Activated naive CD8-positive, alpha-beta T cell treated with anti-CD3 and anti-CD28 coated beads, Interleukin-2, amount 10 ng/mL, durations not matched to agents 7 days and 5 days (primary cell): ENCODE measurements at places on chromosomes 2 and 18. TPM values are rescaled to one million over a fixed set of nuclear protein-coding genes. Genes with fewer than 3 reads are reported as not detected.
A peak's percentile ranks its signal among the peaks of the same experiment; 100 is the strongest.

GRCh38 chr2:172429301-172429968 is 2.0 kb downstream of the ITGA6 start:
- DNase-seq = no peak

GRCh38 chr2:127769587-127769986 is 41.4 kb downstream of the WDR33 start:
- no peak for DNase-seq

DNA sequence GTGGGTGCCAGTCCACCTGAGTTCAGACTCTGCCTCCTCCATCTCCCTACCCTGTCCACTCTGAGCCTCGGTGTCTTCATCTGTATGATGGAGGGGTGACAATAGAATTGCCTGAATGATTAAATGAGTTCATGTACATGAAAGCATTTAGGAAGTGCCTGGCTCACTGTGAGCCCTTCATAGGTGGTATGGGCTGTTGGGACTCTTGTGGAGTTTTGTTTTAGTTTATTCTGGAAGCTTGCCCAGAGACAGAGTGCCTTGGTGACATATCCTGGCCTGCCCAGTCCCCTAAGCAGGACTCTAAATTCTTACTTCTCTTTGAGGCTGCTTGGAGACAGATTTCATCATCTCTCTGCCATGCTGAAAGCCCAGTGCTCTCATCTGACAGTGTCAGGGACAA is 24.5 kb upstream of the GIGYF2 start:
- no peak for DNase-seq

GRCh38 chr18:4453567-4453873 is 1.6 kb downstream of the DLGAP1 start:
- DNase-seq = no peak

DNA sequence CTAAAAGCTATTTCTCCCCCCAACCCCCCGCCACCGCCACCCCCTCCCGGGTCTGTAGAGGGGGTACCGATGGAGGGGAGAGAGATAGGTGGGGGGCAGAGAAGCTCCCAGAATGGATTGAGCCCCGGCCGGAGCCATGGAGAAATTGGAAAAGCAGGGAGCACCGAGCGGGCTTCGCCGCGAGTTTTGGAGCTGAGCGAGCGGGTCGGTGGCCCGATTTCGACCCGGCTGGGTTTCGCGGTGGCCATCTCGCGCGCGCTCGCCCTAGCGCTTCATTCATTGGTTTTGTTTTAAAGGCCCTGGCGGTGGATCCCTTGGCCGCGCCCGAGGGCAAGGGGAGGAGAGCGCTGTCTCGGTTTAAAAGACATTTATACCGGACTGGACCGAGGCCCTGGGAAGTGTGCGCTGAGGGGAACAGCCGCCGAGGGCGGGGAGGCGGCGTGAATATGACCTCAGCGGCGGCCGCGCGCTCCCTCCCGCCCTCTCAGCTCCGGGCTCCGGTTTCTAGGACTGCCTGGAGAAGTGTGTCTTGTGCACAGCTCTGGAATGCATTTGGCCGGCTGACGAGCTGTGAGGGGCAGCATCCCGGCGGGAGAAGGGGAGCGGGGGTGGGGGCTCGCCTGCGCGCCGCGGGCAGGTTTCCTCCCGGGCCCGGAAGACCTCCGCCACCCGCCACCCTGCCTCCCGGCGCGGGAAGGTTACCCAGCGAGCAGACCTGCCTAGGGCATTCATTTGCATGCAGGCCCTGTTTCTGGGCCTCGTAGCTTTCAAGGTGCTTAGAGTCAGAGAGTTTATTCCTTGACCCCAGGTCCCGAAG is 1.7 kb upstream of the SMAD7 start:
- DNase-seq = no peak

- no peak for DNase-seq
Observed at GRCh38 chr18:45785134-45785533, 40.3 kb upstream of the SIGLEC15 start.

DNA sequence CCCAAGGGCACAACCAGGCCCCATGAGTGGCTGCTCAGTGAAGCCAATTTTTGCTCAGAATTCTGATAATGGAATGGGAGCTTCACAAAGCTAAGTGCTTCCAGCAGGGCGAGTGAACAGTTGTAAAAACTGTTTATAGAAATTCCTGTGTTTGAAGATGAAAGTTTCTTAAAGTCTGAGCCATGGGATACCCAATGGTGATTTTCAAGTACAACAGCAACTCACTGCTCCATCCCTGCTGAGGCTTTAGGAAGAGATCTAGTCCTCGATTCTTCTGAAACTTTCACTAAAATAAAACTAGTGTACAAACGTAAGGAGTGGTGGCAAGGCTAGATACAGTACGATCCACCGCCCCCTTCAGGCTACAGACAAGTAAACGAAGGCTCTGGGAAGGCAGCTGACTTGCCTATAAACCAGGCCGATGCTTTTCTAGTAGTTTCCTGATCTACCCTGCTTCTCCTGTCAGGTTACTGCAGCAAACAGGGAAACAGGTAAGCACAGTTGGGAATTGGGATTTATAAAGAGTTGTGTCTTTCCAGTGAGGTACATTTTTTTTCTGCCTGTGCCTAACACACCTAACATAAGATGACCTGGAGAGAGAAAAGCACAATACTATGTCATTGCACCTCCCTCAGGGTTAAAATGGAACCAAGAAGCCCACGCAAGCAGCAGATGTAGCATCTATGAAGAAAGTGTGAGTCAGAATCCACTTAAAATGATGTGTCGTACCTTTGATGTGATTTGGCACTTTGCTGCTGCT is 108.7 kb downstream of the UXS1 start:
- peak; percentile 43 for DNase-seq

GRCh38 chr18:48992791-48993555 is 42.2 kb upstream of the SMAD7 start:
- no peak for DNase-seq

DNA sequence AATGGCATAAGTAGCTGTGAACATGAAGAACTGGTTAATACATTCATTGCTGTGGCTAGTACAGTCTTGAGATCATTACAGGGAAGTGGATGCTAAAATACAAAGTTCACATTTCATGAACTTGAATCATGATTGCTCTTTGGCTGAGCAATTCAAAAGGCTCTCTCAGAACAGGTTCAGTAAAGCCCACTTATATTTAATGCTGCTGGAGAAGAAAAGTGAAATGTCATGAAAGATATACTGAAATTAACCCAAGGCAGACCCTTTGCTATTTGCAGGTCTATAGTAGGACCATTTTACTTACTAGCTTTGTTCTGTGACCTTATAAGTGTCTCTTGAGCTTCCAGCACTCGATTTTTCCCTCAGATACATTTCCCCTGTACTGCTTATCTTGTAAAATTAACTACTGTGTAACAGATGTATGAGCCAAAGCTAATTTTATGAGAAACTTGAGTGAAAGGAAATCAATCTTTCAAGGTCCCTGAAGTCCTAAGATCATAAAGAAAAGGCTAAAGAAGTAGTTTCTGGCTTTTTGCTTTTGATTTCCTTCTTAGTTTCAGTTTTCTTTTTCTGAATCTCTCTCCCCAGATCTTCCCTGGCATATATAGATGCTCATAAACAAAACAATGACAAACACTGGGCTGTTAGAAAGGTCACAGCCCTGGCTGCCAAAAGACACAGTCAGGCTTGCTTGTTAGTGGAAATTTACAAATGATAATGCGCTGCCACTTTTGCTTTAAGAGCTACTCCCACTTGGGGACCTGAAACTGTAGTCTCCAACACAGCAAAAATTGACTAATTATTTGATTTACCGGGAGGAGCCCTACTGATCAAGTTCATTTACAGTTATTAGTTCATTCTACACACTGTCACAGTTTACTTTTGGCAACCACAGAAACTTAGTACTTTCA is 132.7 kb upstream of the XPO1 start:
- DNase-seq = no peak

DNA sequence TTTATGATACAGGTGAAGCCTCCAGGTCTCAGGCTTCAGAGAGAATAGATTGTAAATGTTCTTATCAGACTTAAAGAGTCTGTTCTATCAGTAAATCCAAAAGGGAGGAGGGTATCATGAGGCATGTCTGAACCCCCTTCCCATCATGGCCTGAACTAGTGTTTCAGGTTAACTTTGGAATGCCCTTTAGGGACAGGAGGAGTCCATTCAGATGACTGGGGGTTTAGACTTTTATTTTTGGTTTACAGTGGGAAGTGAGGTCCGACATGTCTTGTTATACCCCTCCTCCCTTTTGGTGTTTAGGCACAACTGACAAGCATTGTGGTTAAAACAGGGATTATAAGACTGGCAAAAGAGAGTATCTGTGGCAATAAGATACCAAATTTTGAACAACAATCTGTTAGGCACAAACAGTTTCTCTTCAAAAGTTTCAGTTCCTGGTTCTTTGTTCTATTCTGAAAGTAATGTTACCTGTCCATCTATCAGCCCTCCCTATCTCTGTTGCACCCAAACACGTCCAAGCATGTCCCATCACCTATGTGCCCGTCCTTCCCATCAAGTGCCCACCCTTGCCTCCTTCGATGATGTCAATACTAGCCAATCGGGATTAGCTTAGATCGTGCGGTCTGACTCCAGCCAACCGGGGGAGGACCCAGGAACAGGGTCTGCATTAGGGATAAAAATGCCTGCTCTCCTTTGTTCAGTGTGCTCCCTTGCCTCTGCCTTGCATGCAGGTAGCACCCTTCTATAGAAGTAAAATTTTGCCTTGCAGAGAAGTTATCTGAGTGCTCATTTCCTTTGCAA is 16.4 kb downstream of the TCF23 start:
- no peak for DNase-seq

DNA sequence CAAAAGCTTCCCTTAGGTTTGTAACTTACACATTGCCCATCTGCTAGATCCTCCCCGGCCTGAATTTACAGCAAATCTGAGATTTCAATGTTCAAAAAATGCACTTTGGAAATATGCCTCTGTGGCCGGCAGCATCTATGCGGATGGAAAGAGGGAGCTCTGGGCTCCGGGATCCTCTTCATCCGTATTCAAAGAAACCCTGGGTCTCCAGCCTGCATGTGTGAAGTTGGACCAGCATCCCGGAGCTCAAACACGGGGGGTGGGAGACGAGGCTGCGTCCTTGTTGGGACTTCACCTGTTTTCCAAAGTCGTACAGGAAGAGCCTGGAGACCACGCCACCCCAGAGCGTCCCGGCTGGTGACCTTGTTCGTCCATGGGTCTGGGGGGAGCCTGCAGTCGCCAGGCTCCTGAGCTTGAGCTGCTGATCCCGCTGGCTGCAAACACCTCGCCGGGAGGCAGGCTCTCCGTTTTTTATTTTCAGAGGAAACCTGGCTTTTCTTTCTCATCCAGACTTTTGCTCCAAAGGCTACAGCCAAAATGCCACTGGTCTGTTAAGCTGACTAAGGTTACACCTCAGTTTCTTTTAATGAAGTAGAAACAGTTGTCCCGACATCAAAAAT is 77.4 kb downstream of the PTGR3 start:
- no peak for DNase-seq

DNA sequence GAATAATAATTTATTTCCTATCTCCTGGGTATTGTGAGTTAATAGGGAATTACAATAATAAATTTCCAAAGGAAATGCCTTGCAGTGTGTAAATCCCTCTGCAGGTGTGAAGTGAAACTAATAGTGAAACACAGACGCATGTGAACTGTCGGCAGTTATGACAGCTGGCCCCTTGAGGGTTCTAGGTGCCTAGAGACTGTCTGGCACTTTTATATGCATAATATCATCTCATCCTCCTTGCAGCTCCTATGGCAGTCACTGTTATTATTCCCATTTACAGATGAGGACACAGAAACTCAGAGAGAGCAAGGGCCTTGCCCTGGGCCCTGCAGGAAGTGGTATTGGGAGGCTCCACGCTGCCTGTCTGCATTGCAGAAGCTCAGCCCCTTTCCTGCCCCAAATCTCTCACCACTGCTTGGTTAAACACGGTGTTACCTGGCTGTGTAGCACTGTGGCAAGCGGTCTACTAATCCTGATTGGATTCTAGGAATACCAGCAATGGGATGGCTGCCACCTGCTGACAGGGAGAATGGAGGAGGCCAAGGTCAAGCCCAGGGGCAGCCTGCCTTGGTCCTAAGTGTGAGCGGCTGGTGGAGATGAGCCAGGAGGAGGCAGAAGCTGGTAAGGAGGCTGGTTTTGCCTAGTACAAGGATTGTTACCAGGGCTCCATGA is 32.8 kb upstream of the ACKR3 start:
- DNase-seq = peak; percentile 63

GRCh38 chr2:127278959-127279358 is 15.0 kb downstream of the ERCC3 start:
- DNase-seq = no peak

GRCh38 chr2:48383036-48383435 is 146.9 kb upstream of the STON1 start:
- DNase-seq = no peak

- DNase-seq = no peak
Observed at GRCh38 chr18:43396266-43396665, 119.0 kb upstream of the SYT4 start.

GRCh38 chr2:9764153-9764778 is 79.0 kb upstream of the TAF1B start:
- no peak for DNase-seq

KCNJ3 gene
- total RNA-seq = not detected

CNDP1 gene
- not detected for total RNA-seq

ILKAP gene
- total RNA-seq = 59.1 TPM

HOXD13 gene
- not detected for total RNA-seq

CFC1 gene
- total RNA-seq = not detected

FSHR gene
- not detected for total RNA-seq

CHST9 gene
- total RNA-seq = not detected
